ENCODE measurements at places on chromosomes 11 and 22.

DNA sequence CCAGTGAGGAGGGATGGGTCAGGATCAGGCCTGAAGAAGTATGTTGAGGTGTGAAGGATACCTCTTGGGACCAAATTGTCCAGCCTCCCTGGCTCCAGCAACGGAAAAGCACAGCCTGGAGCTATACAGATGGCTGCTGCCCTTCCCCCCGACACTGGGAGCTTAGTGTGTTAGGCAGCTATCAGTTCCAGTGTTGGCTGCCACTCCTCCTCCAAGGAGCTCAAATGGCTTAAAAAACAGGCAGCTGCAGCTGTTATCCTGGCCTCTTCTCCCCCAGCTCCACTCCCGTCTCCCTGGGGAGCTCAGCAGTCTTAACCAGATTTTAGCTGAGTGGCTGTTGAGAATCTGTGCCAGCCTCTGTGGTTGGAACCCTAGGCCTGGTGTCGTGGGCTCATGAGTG lies 225.0 kb downstream of the JRKL start:
- DNase-seq, result no peak

DNA sequence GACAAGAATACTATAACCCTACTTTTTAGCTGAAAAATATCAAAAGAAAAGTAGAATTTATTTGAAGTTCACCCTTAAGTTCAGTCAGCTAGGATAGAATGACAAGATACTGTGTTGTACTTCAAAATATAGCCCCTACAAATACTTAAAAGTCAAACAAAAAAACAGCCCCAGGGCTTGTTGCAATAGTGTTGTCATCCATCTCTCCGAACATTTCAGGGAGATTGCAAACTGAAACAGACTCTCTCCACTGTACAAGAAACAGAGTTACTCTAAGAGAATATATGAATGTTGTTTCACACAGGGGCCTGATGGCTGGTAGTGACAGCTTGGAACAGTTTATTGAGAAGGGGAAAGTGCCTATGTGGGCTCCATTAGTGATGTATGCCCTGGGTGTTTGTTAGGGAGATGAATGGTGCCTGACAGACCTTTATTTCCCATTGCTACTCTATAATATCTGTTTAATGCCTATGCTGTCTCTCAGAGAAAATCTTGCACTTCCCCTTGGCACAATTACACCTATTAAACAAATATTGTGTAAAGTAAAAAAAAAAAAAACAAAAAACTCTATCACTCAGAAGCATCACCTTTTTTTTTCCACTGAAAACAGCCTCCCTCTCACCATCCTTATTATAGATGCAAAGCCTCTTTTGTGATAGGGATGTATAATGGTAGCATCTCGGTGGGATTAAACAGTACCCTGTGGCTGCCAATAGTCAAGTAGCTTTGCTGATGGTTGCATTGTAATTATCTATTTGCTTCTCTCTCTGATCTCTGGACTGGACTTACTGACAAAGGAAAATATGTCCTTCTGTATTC lies 506.3 kb upstream of the LUZP2 start:
- no peak for DNase-seq

- DNase-seq, result no peak
These were observed 432.1 kb downstream of the DYNC2H1 start for GRCh38 chr11:103541186-103541795.

DNA sequence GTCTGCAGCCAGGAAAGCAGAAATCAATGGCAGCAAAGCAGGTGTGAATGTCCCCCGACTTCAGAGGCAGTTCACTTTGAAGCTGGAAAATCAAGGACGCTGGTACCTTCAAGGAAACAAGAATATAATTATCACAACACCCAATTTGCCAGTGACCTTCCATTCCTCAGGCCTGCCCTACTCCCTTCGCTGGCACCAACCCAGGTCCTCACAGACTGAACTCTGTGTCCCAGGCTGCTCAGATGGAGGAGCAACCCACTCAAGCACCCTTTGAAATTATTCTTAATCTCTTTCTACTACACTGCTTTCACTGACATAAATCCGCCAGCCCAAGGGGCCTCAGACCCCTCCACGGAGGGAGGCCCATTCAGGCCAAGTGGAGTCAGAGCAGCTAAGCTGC lies 64.7 kb upstream of the WT1 start:
- no peak for DNase-seq

All from substantia nigra (tissue), 51 donors.